Gastroesophageal sphincter (tissue), 4 donors: ENCODE measurements at places on chromosomes 16 and 17.

DNA sequence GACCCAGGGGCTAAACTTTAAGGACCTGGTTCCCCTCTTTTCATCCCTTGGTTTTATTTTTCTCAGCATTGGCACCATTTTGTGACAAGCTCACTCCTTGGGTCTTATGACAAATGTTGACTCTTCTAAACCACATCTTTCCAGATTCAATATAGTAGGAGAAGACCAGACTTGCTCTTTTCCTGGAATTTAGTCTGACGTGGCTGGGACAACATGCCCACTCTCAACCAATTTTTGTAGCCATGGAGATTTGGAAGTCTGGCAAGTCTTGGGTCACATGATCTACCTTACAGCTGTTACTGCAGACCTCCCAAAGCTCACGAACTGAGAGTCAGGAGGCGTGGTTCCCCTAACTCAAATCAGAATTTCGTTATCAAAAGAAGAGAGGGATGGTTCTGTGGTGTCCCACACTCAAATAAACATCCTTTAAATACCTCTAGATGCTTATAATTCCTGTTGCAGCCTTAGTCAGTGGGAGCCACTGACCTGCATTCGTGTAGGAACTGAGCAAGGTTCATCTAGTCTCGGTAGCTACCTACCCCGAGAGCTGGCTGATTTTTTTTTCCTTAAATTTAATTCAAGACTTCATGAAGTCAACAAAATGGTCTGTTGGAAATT, 683.5 kb downstream of the MAF start:
- ATAC-seq = no peak

GRCh38 chr17:59829217-59830006, 63.3 kb downstream of the TUBD1 start:
- peak; percentile 76 for ATAC-seq

DNA sequence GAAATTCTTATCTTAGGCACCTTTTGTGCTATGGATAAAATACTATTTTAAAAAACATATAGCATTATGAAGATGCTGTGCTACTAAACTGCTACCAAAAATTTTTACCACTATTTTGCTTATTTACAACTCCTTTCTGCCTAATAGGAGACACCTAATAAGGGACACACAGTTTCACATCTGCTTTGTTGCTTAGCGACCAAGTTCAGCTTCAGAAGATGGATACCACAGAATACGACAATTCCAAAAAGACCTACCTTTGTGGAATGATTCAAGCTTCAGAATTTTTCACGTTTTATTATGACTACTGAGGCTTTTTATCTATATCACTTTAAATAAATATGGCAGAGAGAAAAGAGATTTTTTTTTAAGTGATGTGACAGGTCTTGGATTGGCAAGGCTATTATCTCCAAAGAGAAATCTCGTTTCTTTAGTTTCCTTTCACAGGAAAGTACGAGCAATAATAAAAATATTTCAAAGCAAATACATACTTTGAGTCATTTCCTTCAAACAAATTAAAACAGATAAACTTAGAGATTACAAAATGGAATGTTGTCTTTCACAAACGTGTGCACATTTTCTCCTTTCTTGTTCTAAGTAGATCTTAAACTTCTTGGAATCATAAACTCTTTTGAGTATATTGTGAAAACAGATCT, 35.4 kb downstream of the SPAG9 start:
- ATAC-seq = no peak

- no peak for ATAC-seq
These were observed 14.1 kb downstream of the PDZD9 start for GRCh38 chr16:21986692-21987246.

GRCh38 chr16:58413359-58413758, 21.1 kb downstream of the GINS3 start:
- no peak for ATAC-seq

DNA sequence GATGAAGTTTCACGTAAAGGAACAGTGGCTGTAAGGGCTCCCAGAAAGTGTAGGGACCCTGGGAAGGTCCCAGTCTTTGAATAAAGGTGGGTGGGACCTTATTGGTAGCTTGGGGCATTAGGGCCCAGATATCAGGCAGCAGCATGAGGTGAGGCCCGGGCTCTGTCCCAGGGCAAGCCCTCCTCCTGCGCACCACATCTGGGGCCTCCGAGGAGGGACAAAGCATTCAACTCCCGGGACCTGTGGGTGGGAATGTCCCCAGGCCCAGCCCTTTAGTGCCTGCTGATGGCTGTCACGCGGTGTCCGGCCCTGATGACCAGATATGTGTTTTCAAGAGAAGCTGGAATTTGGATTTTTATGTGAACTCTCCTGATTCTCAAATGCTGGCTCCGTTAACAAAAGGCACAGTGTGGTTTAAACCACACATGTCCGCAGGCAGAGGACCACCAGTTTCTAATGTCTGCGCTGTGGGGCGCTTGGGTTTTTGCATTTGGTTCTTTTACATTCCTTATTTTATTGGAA, 30.4 kb downstream of the RAI1 start:
- ATAC-seq = no peak

DNA sequence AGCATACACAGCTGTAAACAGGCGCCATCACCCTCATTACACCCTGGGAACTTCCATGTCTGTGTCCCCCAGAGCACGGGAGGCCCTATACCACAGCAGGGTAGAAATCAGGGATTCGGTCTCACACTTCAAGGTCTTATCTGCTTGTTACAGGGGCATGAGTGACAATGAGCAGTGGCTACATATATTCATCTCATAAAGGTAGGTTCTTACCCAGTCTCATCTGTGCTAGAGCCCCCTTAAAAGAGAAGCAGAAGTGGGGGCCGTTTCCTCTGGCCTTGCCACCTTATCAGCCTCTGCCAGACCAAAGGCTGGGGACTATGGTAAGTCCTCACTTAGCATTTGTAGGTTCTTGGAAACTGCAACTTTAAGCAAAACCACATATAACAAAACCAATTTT, 46.5 kb downstream of the IRX5 start:
- no peak for ATAC-seq

- no peak for ATAC-seq
These were observed 107.6 kb upstream of the LHX1 start for GRCh38 chr17:36829676-36830075.

- no peak for ATAC-seq
These were observed 3.8 kb downstream of the PRSS27 start for GRCh38 chr16:2715966-2716885.

GRCh38 chr17:69228576-69228975, at the start of gene ABCA10:
Gene ABCA10 (minus strand): TSS chr17:69228824. CDS start chr17:69225358, 3,466 bp downstream.
- no peak for ATAC-seq

- ATAC-seq = no peak
These were observed 58.9 kb upstream of the LRRC37A3 start for GRCh38 chr17:64978138-64978537.

DNA sequence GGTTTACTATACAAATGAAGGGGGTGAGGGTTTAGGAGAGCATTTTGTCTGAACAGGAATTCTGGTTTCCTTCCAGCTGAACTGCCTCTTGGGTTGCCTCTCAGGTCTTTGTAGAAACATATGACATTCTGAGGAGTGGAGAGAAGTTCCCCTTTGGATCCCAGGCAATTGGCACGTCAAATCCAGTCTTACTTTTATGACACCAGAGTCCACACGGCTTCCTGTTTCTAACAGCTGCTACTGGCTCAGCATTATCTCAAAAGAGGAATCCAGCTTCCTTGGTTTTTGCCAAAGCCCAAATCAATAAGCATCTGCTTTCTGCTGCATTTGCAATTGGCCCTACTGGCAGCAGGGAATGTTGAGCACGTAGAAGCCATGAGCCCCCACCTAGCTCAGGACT, 97.6 kb upstream of the FAM20A start:
- peak; percentile 61 for ATAC-seq

- no peak for ATAC-seq
These were observed 21.6 kb downstream of the EMC8 start for GRCh38 chr16:85777583-85778310.

DNA sequence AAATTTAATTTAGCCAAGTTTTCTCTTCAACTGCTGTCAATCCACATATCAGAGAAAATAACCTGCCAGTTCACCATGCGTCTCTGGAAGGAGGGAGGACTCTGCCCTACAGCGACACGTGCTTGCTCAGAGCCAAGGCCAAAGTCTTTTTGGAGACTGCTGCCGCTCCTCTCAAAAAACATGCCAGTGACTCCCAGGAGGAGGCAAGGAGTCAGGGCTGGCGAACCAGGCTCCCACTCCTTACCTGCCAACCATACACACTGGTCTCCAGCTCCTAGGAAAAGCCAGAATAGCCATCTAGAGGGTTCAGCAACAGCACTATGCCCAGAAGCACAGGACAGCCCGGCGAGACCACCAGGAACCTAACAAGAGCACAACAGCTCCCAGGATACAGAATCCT, 73.0 kb downstream of the ANKRD11 start:
- no peak for ATAC-seq

GRCh38 chr17:16908273-16908672, 63.6 kb downstream of the TNFRSF13B start:
- ATAC-seq = no peak

DNA sequence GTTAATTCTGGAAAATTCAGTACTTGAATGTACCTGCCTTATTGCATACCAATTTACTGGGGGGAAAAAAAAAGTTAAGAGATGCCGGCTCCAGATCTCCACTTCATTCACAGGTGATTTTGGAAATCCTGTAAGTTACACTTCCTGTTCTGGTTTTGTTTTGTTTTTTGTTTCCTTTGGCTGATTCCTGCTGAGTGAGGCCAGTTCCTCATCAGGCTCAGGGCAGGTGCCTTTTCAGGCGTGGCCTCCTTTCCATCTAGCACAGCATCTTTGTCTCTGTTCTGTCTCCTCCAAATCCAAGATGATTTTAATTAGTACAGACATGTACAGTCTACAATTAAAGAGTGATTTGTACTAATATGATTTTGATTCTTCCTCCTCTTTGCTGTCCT, 19.2 kb downstream of the CYB561 start:
- no peak for ATAC-seq
